ENCODE measurements at places on chromosomes 13 and 19.

- DNase-seq = no peak
Observed at GRCh38 chr19:35144600-35145436, 1.8 kb downstream of the FXYD7 start.

GRCh38 chr13:76790526-76790925 is 95.7 kb downstream of the KCTD12 start:
- no peak for DNase-seq

GRCh38 chr19:49534632-49535385 is 7.0 kb downstream of the RCN3 start:
- DNase-seq = no peak

GRCh38 chr13:46171217-46171616 is 10.8 kb downstream of the LCP1 start:
- no peak for DNase-seq

DNA sequence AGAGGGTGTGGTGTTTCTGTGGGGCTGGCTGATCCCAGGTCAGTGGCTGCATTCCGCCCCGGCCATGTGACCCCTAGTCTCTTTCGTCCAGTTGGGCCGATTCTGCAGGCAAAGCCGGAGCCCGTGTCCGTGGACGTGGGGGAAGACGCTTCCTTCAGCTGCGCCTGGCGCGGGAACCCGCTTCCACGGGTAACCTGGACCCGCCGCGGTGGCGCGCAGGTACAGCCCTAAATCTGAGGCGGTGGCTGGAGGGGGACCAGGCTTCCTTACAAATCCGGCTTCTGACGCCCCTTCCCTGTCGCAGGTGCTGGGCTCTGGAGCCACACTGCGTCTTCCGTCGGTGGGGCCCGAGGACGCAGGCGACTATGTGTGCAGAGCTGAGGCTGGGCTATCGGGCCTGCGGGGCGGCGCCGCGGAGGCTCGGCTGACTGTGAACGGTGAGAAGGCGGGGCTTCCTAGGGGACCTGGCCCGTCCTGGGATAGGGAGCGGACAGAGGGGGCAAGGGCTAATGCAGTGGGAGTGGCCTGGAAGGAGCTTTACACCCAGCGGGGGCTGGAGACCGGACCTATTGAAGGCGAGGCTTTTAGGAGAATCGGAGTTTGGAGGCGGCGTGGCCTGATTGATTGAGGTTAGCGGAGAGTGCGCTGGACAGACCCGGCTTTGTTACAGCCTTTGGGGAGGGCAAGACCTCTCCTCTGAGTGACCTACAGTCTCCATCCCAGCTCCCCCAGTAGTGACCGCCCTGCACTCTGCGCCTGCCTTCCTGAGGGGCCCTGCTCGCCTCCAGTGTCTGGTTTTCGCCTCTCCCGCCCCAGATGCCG is 4.3 kb downstream of the KIRREL2 start:
- no peak for DNase-seq

GRCh38 chr19:6362027-6362350 is 658 bp downstream of the CLPP start:
- DNase-seq = no peak

DNA sequence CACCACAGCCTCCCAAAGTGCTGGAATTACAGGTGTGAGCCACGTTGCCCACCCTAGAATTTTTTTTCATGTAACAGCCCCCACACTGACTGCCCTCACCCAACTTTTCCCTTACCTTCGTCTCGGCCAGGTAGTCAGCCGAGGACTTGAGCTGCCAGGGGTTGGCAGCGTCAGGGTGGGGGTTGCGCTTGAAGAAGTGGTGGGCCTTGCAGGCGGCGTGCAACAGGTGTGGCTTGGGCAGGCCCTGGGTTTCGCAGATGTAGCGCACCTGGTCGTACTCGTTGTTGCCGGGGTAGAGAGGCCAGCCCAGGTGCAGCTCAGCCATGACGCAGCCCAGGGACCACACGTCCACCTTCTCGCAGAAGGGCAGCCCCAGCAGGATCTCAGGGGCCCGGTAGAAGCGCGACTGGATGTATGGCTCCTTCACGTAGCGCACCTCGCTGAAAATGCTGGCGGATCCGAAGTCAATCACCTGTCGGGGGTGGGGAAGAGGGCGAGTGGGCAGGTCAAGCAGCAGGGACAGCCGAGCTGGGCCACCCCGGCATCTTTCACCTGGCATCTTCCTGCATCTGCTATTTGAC is 6.2 kb downstream of the HIPK4 start:
- no peak for DNase-seq

DNA sequence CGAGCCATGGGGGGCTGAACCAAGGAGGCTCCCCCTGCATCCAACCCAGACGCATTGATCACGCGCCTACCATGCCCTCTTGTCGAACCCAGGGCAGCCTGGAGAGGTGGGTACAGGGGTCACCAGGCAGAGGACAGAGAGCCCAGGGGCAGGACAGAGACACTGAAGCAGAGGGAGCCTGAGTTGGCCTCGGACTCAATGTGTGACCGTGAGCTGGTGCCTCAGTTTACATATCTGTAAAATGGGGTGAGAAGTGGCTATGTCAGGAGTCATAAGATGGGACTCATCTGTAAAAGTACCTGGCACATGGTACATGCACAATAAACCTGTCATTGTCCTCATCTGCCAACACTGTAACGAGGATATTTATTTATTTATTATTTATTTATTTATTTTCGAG is 24.1 kb upstream of the NFIC start:
- no peak for DNase-seq

DNA sequence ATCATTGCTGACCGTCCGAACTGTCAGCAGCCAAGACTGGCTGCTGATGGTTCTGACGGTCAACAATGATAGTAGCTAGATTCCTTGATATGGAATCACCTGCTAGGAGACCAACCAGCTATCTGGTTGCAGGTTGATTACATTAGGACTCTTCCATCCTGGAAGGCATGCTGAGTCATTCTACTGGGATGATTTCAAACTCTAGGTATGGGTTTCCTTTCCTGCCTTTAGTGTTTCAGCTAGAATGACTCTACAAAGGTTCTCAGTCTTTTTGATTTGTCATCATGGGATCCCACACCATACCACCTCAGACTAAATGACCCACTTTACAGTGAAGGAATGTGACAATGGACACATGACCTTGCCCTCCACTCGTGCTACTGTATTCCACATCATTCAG is 138.1 kb upstream of the KL start:
- no peak for DNase-seq

DNA sequence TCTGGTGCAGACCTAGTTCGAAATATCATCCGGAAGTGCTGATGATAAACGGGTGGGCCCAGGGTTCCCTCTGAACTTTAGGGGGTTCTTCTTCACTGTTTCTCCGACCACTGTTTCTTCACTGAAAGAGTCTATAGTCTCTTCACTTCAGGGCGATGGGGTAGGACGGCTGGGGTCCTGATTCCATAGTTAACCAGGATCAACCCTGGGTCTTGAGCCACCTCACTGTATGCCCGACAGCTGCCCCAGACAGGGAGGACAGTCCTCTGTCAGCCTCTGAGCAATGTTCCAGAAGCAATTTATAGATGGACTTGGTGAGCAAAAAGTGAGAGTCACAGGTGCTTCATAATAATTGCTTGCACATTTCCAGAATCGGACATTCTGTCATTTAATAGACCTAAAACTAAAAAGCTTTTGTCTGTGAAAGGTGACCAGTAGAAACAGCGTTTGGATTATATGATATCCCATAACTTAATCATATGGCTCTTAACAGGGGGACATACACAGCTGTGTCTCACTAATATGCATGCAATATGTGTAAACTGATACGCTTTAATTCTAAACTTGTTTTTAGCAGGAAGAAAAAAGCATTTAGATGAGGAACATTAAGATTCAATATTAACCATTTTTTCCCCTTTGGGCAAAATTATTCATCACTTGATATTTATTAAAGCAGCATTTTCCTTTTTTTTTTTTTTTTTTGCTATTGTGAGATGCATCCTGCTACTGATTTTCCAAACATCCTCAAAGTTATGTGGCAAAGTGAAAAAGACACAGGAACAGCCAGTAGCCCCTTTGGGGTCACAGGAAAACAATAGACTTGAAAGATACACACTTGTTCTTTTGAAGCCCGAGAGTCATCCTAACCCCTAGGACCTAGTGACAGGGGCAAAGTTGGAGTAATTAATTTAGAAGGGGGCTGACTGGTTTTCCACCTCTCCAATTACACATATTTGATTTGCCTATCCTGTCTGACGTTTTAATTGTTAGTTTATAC is 277.0 kb downstream of the ZNF536 start:
- DNase-seq = no peak

- no peak for DNase-seq
Observed at GRCh38 chr19:5059213-5059574, 90.3 kb downstream of the KDM4B start.

GRCh38 chr13:112078879-112079531 is 12.1 kb downstream of the SOX1 start:
- DNase-seq = no peak

- DNase-seq = no peak
Observed at GRCh38 chr13:23763318-23763717, 125.9 kb downstream of the MIPEP start.

DNA sequence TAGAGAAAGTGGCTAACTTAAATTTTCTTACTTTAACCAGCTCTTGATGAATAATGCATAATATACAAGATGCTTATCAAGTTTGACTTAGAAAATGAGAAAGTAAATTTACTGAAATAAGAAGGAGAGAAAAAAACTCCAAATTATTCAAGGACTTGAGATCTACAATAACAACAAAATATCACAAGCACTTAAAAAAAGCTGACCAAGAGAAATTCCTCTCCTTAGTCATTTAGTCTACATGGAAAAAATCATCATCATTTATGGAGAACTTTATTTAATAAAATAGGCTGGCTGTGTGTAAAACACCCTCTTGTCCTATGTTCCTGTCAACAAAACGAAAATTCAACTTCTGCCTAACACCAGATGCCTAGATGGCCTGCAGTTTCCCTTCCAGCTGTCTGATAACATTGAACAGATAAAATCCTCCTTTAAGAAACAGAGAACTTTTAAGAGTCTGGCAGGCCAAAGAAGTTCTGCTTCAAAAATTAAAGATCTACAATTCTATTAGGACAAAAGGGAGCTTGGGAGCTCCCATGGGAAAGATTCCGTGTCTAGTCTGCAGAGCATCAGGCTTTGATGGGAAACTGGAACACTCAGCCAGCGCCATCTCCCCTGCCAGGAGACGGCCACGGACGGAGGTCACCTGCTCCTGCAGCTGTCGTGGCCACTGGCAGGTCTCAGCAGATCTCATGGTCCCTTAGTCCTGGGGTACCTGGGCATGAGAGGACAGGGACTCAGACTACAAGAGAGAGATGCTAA is 37.9 kb upstream of the ATP11A start:
- no peak for DNase-seq

DNA sequence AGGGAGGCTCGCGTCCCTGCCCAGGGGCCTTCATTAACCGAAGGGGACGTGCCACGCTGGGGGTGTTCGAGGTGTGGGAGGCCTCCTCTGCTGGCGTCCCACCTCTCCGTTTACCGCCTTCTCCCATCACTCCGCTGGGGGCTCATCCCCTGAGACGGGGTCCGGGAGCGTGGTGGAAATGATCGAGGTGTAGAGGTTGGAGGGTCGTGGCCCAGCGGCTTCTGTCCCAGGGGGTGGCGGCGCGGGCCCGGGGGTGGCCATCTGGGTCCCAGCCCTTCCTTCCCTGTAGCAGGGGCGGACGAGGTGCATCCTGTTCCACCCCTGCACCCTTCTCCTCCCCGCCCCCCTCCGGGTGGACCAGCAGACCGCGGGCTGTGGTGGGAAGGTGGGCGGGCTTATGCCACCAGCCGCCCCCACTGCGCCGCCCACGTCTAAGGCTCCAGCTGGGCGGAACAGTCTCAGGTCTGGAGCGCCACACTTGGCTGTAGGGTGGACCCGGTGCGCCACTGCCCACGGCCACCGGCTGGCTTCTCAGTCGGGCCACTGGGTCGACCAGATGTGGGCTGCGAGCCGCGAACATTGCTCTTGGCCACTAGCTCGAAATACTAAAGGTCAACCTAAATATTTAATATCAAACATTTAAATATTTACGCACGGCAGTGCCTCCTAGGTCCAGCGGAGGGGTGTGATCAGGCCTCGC is 69.5 kb downstream of the ZNF723 start:
- no peak for DNase-seq

GRCh38 chr19:32498648-32499200 is 82.3 kb upstream of the PDCD5 start:
- peak; percentile 8 for DNase-seq

GRCh38 chr19:5627395-5627904 is 4.6 kb downstream of the SAFB start:
- peak; percentile 22 for DNase-seq

DNA sequence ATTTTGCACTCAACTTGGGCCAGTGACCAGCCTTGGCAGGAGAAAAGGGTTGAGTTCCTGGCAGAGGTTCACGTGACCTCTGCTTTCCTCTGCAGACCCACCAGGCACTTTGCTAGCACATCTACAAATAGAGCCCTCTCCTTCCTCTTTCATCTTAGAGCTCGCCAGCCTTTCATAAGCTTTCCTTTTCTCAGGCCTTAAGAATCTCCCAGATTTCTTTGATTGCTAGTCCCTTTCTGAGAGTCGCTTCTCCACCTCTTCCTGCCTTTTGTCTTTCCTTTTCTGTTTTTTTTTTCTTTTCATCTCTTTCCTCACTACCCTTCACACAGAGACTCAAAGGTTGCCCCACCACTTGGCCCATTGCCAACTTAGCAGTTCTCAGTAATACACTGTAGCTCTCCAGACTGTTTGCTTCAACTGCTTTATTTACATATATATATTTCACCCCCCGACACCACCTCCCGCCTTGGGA is 375.7 kb upstream of the SPRY2 start:
- no peak for DNase-seq

DNA sequence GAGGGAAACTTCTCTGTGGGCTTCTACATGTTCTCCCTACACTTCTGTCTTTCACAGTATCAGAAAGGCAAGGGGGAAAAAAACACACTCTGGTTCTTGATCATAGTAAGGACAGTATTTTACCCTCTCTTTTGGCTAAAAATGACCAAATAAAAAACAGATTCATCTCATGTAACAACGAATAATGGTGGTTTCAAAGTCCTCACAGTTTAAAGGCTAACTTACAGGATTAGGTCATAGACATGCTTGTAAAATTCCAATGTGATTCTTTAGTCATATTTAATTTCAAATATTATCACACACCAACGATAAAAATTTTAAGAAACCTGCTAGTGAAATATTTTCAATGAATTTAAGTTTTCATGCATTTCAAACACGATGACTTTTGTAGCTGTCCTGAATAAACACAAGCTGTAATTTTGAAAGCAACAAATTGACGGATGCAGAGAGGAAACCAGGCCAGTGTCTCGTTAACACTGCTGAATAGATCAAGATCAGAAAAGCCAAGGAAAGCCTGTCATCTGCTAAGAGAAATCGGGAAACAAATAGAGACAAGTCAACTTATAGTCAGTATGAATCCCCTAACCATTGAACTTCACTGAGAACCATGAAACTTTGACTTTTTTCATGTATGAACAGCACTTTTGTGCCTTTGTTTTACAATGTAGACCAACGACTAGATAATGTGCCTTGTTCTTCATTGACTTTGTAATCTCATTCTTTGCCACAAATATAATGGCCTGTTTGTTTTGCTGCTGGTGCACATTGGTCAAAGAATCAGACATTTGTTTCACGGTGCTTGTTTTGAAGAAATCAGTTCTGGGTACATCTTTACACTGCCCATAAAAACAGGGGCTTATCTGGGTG is 22.0 kb downstream of the MBNL2 start:
- DNase-seq = no peak

- no peak for DNase-seq
Observed at GRCh38 chr19:41328842-41329225, 18.9 kb downstream of the CCDC97 start.

- DNase-seq = no peak
Observed at GRCh38 chr19:2113439-2114211, 16.9 kb downstream of the IZUMO4 start.

- DNase-seq = no peak
Observed at GRCh38 chr13:21436582-21436981, 22.5 kb downstream of the ZDHHC20 start.

All from stimulated activated CD8-positive, alpha-beta memory T cell treated with anti-CD3 and anti-CD28 coated beads, Interleukin-7, amount 100 ng/mL, for 4 hours (primary cell).